ENCODE measurements at places on chromosomes 5 and 9. TPM values are rescaled to one million over a fixed set of nuclear protein-coding genes. Genes with fewer than 3 reads are reported as not detected.

PPP3R2 gene
- total RNA-seq, result not detected

FOXD4L6 gene
- total RNA-seq, result 0.11 TPM

CPEB4 gene
- 36.0 TPM for total RNA-seq

KIF4B gene
- total RNA-seq, result under 0.01 TPM

FGD3 gene
- total RNA-seq, result not detected

DCANP1 gene
- total RNA-seq, result not detected

PELO gene
- total RNA-seq, result 39.1 TPM

GARNL3 gene
- 5.1 TPM for total RNA-seq

PTGS1 gene
- total RNA-seq, result 11.4 TPM

SMIM32 gene
- not detected for total RNA-seq

RORB gene
- total RNA-seq, result 6.0 TPM

BTNL3 gene
- not detected for total RNA-seq

CMYA5 gene
- 3.7 TPM for total RNA-seq

Data from uterine smooth muscle cell (primary cell).